ENCODE measurements at places on chromosomes 3 and 15.

DNA sequence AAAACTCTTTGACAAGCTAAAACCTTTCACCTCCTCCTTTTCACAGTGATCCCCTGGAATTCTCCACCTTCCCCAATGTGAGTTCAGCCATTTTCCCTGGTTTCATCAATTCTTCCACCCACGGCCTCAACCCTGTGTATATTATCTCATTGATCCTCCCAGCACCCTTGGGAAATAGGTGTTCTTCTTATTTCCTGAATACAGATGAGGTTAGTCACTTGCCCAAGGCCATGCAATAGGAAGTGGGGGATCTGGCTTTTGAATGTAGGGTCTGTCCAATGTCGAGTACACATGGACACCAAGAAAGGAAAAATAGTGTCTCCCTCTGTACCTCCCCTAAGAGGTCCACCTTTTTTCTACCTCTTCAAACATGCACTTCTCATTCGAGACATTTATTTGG, 262.8 kb upstream of the ST8SIA2 start:
- DNase-seq: no peak

GRCh38 chr15:59571606-59572005, 40.0 kb upstream of the GCNT3 start:
- DNase-seq: no peak

GRCh38 chr3:45317710-45318109, 70.7 kb upstream of the LARS2 start:
- no peak for DNase-seq

DNA sequence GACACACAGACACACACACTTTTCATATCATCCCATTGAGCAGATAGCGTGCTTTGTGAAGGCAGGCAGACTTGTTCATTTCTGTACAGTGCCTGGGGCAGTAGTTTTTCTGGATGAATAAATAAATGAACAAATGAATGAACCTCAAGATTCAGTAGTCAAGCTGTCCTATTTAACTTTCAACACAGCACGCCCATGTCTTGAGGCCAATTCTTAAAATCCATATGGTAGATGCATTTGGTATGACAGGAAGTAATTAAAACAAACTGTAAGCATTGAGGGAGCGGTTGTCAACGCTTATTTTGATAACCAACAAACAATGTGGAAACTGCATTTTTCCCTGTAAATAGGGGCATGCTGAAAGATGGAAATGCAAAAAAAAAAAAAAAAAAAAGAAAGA, 80.0 kb upstream of the BNC1 start:
- no peak for DNase-seq

- DNase-seq: no peak
Measured at GRCh38 chr3:122982216-122983185, 45.1 kb downstream of the SEMA5B start.

DNA sequence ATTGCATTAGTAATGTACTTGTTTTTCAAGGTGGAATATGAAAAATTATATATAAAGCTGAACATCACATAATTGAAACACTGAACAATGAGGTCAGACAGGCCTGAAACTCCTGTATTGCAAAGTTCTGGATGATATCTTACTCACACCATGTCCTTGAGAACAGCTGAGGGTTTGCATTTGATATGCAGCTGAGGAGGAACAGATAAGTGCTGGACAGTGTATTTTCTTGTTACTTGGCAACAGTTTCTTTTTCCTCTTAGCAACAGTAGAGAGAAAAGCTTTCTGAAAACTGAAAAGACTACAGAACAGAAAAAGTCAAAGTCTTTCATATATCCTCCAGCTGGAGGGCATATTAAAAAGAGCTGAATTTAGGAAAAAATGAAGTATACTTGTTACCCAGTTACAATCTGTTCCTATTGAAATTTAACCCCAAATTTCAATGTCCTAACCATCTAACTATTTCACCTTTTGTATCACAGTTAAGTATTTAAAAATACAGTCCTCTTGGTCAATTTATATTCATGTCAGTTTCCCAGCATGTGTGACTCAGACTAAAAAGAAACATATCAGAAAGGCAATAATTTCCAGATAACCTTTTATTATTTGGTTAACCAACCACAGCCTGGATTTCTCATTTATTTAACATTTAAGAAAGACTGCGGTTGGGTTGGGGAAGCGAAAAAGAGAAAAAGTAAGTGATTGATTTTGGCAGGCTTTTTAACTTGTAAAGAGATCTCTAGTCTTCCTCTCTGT, 733.0 kb upstream of the DPPA4 start:
- no peak for DNase-seq

DNA sequence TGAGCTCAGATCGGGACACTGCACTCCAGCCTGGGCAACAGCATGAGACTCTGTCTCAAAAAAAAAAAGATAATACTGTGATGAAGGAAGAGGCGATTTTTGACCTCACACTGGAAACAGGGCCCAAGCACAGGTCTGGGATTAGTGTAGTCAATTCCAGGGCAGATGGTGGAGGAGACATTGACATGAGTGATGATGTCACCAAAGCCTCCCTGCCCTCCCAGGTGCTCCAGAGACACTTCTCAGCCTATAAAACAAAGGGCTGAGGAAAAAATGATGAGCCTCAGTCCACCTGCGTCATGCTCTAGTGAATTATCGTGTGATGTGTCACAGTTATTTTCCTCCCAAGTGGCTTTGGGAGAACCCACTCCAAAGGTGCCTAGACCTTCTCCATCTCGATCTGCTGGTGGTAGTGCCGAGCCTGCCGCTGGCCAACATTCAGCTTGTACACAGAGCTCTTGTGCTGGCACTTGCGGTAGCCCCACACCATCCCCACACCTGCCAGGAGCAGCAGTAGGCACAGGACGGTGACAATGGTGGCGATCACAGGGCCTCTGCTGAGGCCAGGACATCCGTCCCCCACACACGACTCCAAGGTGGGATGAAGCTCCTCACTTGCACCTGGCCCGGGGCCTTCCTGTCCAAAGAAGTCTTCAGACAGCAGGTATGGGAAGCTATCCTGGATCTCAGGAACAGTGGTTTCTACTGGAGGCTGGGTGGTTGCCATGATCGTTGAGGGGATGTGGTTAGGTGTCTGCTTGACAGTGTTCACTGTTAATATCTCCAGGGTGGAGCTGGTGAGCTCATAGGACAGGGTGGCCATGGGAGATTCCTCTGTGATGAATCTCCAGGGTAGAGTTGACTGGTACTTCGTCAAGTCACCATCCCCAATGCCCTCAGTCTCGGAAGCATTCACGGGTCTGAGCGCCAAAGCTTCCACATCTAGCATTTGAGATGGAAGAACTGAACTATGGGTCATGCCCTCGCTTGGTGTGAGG, 38.8 kb downstream of the CRTAP start:
- DNase-seq: no peak

- DNase-seq: no peak
Measured at GRCh38 chr3:151625586-151625985, 108.1 kb upstream of the AADACL2 start.

DNA sequence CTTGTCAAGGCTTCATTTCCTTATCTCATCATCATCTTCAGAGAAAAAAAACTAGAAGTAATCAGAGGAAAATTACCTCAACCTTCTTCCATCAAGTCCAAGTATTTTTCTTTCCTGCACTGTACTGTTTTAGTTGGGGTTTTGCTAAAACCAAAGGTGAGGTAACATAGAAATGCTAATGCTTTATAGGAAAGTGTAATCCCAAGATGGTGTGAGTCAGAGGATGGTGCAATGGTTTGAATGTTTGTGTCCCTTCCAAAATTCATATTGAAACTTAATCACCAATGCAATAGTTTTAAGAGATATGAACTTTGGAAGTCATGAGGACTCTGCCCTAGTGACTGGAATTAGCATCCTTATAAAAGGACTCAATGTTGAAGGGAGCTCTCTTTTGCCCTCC, 79.5 kb downstream of the KBTBD8 start:
- no peak for DNase-seq

GRCh38 chr15:70605606-70606410, 157.6 kb downstream of the UACA start:
- no peak for DNase-seq

- no peak for DNase-seq
Measured at GRCh38 chr3:127532561-127533203, 57.9 kb downstream of the TPRA1 start.
